Right atrium auricular region (tissue), 2 donors: ENCODE measurements at places on chromosomes 7 and 10.

- no peak for DNase-seq
These were observed 27.1 kb downstream of the PLA2G12B start for GRCh38 chr10:72927485-72927884.

DNA sequence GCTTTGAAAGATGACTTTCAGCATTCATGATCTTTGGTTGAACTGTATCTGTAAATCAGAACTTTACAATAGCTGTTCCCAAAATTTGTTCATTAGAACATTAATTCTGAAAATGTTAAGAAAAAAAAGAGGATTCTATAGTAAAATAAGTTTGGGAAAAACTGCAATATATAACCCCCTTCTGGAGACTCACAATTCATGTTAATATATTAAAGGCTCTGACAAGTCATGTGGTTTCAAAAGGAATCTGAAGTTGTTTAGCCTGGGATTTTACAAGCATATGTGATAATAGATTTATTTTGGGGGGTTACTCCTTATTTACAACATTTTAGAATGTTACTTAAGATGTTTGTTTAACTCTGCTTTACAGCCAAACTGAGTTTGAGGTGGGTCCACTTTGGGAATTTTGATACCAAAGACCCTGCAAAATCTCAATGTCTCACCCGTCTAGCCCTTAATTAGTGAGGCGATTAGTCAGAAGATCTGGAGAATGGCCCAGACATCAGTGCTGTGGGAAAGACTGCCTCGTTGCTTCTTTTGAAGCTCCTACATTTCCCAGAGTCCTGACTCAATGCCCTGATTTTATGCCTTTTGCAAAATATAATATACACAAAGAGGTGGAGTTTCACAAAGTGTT is 40.0 kb downstream of the CDK1 start:
- no peak for DNase-seq

GRCh38 chr7:37354656-37355131 is 94.0 kb downstream of the ELMO1 start:
- peak; percentile 93 for DNase-seq

DNA sequence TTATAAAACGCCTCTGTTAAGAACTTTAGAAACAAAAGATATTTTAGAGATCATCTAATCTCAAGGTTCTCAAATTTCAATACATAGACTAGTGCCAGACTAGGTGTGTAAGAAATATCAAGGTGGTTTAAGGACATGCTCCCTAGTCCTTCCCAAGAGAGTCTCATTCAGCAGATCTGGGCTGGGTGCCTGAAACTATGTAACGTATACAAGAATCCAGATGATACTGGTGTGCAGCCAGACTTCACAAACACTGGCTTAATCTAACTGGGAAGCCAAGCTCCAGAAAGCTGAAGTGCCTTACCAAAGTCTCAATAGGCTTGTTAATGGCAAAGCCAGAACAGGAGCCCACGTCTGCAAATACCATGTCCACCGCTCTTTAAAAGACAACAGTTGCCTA is 105.0 kb upstream of the AMPH start:
- no peak for DNase-seq

DNA sequence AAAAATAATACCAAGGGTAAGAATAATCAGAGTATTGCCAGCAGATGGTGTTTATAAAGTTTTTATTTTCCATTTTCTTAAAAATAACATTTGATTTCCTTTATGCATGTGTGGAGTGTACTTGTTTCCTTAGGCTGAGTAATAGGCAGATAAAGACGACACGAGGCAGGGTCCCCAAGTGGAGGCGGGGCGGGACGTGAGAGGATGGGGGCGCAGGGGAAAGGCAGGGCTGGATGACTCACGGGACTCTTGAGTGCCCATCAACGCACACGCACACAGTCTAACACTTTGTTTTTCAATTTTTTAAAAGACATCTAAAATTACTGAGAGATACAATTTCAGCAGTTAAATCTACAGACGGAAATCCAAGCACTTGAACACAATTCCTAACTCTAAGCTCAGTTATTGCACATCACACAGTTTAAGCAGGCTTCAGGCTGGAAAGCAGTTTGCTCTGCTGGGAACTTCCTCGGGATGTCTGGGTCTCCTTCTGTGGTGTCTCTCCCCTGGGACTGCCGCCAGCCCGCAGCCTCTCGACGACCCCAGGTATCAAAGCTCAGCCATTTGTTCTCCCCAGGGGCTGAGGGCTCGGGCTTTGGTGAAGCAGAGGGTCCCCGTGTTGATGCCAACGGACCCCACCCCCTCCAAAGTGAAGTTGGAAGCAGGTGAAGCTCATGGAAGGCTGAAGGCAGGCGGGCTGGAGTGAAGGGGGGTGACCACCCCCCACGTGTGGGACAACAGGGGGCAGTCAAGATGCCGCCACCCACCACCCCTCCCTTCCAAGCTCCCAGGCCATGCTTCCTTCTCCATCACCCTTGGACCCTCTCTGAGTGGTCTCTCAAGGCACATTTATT is 29.1 kb downstream of the SPOCK2 start:
- DNase-seq = no peak

- DNase-seq = no peak
These were observed 240.7 kb downstream of the ANK3 start for GRCh38 chr10:60149003-60149402.

GRCh38 chr7:98254951-98255610 is 3.0 kb upstream of the TECPR1 start:
- DNase-seq = no peak

- peak; percentile 92 for DNase-seq
These were observed 78.6 kb upstream of the ARMC3 start for GRCh38 chr10:22849077-22849805.

GRCh38 chr7:132643302-132643701 is 67.0 kb upstream of the PLXNA4 start:
- no peak for DNase-seq

DNA sequence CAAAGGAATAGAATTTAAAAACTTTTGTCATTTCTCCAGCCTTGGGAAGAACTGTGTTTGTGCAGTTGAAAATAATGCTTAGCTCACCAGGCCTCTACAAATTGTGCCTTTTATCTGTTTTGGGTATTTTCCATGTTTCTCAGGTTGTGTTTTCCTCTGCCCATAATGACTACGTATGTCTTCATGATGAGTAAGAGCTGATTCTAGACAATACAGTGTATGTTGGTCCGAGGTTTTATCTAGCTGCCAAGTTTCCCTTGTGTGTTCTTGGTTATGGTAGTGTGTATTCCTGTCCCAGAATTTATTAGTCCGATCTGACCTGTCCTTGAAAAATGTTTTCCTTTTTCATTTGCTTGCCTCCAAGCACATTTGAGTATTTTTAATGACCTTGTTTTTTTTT is 83.7 kb upstream of the GLCCI1 start:
- no peak for DNase-seq

- DNase-seq = no peak
These were observed 2.8 kb upstream of the R3HCC1L start for GRCh38 chr10:98131619-98132018.

- no peak for DNase-seq
These were observed 327.7 kb upstream of the NPSR1 start for GRCh38 chr7:34330308-34330707.

GRCh38 chr10:15426558-15426957 is 55.5 kb upstream of the FAM171A1 start:
- no peak for DNase-seq

DNA sequence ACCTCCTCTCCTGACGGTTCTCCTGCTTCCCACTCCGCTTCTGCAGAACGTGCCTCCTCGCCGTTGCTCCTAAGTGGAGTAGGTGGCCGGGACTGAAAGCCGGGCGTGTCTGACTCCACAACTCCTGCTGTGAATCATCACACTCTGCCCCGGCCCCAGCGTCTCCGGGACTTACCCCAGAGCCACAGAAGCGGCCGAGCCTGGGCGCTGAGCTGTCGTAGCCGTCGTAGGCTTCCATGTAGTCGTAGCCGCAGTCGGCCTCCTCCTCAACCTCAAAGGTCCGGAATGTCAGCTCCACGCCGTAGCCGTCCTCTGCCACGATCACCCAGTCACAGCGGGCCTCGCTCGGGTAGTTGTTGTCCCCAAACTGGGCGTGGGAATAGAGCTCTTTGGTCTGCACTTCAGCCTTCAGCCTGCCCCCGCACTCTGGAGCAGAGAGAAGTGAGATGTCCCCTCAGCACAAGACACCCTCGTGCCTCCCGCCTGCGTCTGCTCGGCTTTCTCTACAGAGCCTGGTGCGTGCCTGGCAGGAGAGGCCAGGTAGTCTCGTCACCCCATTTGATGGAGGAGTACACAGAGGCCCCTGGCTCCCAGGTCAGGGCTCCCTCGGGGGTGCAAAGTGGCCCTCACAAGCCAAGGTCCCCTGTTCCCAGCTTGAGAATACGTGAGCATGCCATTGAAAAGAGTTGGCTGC is 11.2 kb upstream of the OPALIN start:
- DNase-seq = no peak

DNA sequence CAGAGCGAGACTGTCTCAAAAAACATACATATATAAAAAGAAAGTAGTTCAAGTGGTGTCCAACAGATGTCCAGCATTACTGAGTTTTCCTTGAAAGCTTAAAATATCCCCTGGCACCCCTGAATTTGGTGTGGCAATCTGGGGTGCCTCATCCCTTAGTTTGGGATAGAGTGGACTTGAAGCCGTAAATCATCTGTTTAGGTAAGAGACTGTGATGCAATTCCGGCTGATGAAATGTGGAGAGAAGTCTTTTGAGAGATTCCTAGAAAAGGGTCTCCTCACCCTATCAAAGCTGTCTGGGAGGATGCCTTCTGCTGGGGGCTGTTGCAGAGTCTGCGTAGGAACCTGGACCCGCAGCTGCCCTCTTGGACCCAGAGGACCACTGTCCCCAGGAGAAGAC is 408.0 kb downstream of the RPS24 start:
- no peak for DNase-seq
